ENCODE measurements at places on chromosomes 6 and 20. TPM values are rescaled to one million over a fixed set of nuclear protein-coding genes. Genes with fewer than 3 reads are reported as not detected.

The HCRTR2 gene
- total RNA-seq: not detected

The COL9A3 gene
- total RNA-seq: 2.1 TPM

GRCh38 chr6:135298455-135298854 is 117.3 kb downstream of the MYB start:
- DNase-seq: no peak

The VSX1 gene
- 0.33 TPM for total RNA-seq

GRCh38 chr20:11352041-11352440 is 565.7 kb upstream of the BTBD3 start:
- no peak for DNase-seq

DNA sequence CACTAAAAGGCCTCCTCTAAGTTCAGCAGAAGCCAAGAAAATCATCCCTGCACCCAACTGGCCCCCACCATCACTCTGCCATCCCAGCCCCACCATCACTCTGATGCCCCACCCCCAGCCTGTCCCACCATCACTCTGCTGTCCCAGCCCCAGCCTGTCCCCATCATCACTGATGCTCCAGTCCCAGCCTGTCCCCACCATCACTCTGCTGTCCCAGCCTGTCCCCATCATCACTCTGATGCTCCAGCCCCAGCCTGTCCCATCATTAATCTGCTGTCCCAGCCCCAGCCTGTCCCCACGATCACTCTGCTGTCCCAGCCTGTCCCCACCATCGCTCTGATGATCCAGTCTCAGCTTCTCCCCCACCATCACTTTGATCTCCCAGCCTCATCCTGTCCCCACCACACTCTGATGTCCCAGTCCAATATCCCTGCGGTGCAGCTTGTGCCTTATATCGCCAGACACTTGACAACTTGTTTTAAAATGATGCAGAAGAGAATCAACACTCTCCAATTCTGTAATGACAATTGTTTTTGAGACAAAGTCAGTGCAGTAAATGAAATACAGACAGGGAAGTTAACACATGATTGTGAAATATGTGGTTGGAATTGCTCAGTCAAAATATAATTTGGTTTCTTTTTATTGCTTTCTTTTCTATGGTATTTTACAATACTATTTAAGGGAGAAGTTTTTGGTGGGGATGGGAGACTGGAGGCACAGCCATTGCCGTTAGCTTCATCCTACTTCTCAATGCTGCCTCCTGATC is 100.8 kb downstream of the TNFAIP3 start:
- no peak for DNase-seq

GRCh38 chr20:32019563-32020463 is 9.6 kb downstream of the CCM2L start:
- no peak for DNase-seq

The SPAG4 gene
- total RNA-seq: 2.3 TPM

DNA sequence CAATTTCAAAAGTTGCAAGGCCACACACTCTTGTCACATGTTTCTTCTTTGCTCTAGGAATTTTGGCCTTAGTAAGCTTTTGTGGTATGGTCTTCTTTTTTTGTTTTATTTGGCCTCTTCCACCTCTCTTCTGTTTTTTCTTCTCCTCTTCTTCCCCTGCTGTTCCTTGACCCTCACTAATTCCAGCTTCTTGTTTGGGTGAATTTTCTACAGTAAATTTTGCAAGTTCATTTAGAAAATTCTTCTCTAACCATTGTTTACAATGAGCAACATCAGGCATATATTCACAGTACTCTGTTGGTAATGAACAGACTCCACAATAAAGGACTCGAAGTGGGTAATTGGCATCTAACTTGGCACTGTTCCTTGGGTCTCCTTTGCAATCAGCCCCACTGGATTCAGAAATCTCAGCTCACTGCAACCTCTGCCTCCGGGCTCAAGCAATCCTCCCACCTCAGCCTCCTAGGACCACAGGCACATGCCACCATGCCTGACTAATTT is 5.0 kb downstream of the ASIP start:
- DNase-seq: no peak

The GPLD1 gene
- total RNA-seq: 0.71 TPM

DNA sequence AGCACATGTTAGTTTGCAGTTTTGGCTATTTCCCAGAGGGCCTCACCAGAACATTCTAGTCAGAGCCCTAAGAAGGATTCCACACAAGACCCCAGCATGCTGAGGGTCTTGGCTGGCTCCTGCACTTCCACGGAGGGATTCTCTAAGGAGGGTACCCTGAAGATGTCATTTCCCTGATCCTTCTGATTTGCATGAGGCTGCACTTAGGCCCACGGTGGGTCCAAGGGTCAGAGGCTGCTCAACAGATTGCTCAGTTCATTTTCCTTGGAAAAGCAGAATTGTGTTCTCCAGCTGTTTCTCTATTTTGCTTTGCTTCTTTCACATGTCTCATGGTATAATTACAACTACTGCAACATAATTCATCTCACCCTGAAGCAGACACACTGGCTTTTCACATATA is 22.2 kb downstream of the PREP start:
- DNase-seq: no peak

The TXLNB gene
- total RNA-seq: 137 TPM

DNA sequence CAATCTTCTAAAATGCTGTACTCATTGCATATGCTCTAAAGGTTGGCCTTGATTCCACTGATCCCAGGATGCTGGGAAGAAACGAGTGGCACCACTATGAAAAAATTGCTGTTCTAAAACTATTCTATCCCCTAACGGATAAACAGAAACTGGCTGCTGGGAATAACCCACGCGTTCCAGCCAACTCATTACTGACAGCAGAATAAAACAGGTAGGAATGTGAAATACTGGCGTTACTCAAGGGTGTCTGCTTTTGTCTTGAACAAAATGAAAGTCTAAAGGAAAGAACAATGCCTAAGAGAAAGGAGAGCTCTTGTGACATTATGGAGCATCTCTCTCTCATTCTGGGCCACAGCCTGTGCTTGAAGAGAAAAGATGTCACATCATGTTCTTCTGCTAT is 26.1 kb downstream of the GPR63 start:
- no peak for DNase-seq

- DNase-seq: peak; percentile 52
Measured at GRCh38 chr6:14713008-14713960, 532.6 kb upstream of the JARID2 start.

GRCh38 chr6:129267028-129267427 is 384.1 kb downstream of the LAMA2 start:
- DNase-seq: no peak

The SGK2 gene
- total RNA-seq: 0.30 TPM

DNA sequence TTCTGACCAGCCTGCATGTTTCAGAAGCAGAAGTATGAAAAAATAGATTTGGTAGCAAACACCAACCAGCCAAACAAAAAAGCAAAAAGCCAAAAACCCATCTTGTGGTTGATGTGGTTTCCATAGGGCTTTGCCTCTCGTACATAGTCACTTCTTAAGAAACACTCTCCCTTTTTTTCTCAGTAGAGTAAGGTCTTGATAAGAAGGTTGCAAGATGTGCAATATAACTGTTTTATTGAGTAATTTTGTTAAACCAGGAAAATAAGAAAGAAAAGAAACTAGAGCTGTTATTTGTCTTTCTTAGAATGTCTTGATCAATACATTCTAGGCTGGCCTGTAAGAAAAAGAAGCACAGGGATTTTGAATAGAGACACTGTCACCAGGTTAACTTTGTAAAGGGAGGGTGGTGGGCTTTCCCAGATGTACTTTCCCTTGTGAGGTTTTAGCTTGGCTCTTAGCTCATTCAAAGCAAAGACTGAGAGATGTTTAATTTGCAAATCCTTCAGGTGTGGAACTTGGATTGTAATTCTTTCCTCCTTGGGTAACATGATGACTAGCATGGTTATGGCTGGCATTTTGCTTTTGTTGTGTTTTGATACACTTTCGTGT is 49.7 kb downstream of the AKAP12 start:
- DNase-seq: no peak

The XRN2 gene
- total RNA-seq: 33.7 TPM

The SMPD2 gene
- total RNA-seq: 3.5 TPM

GRCh38 chr6:146892613-146893401 is 294.0 kb downstream of the ADGB start:
- no peak for DNase-seq

DNA sequence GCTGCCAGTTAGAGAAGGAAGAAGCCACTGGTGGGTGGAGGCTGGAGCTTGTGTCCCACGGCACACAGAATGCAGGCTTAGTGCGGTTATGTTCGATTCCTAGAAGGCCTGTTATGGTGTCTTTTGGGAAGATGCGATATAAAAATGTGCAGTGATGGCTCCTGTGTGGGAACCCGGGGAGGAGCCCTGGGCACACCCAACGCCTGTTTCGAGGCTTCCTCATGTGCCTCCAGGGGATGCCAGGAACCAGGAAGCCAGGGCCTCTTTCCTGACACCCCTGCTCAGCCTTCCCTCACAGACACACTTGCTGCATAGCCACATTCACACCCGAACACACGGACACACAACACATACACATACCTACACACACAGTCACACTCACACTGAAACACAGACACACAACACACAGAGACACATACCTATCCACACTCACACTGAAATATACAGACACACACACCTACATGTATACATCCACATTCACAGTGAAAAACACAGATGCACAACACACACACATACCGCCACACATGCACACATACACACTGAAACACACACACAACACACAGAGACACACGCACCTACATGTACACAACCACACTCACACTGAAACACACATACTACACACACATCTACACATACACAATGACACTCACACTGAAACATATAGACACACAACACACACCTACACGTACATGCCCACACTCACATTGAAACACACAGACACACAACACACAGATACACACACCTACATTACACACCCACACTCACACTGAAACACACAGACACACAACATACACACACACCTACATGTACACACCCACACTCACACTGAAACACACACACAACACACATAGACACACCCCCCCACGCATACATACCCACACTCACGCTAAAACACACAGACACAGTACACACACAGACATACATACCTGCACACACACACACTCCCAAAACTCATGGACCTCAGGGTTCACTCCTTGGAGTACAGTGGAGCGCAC is 1.2 kb upstream of the CST11 start:
- no peak for DNase-seq

DNA sequence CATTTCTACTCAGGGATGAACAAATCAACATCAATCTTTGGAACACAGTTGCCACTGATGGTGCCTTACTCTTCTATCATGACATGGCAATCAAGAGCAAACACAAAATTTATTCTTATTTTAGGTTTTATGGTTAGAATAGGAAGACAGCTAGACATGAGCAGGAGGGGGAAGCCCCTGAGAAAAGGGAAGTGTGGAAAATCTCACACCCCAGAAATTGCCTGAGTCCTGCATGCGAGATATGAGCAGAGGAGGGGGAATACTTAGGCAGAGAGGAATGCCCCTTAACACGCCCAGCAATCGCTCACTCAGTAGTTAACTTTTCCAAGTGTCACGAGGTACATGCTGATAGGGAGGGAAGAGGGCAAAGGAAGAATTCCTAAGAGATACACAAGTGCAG is 79.3 kb downstream of the PLG start:
- no peak for DNase-seq

DNA sequence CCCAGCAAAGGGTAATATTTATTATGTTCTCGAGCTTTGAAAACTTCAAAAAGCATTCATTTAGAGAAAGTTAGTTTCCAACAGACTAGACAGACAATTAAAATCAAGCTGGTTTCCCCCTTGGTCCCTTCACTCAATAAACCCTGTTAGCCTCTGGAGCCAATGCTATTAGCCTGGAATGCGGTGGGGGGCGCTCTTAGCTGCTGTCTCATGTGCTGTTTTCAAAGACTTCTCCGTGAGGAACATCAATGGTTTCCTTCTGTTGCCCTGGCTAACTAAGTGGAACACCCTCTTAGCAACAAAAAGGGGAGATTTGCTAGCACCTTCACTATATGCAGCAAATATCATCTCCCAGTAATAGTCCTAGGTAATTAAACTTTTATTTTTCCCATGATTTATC is 86.4 kb downstream of the LY86 start:
- DNase-seq: no peak

The MUC21 gene
- not detected for total RNA-seq

GRCh38 chr20:47338131-47338628 is 18.3 kb downstream of the ZMYND8 start:
- peak; percentile 57 for DNase-seq

GRCh38 chr6:18424201-18424600 is 37.1 kb downstream of the RNF144B start:
- DNase-seq: no peak

The PIGT gene
- total RNA-seq: 126 TPM

GRCh38 chr6:107305391-107305790 is 154.0 kb downstream of the PDSS2 start:
- DNase-seq: no peak

GRCh38 chr6:20891161-20891560 is 356.9 kb downstream of the CDKAL1 start:
- no peak for DNase-seq

- DNase-seq: no peak
Measured at GRCh38 chr6:63529498-63529897, 42.8 kb upstream of the LOC128125822 start.

The IMPG1 gene
- not detected for total RNA-seq

DNA sequence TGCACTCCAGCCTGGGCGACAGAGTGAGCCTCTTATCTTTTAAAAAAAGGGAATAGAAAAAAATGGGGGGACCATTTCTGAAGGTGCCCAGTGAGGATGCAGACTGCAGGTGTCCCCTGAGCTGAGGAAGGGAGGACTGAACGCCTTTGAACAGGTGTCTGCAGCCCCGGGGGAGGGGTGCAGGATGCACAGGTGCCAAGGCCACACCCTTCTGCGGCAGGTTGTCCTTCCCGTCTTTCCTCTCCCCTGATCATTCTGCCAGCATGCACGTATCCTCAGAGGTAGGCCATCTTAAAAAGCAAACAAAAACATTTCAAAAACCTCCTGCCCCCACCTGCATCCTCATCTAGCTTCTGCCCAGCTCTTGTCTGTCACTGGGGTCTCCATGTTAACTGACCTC is 101.3 kb downstream of the MTHFD1L start:
- DNase-seq: no peak

GRCh38 chr6:21885532-21886114 is 292.1 kb downstream of the SOX4 start:
- peak; percentile 48 for DNase-seq

DNA sequence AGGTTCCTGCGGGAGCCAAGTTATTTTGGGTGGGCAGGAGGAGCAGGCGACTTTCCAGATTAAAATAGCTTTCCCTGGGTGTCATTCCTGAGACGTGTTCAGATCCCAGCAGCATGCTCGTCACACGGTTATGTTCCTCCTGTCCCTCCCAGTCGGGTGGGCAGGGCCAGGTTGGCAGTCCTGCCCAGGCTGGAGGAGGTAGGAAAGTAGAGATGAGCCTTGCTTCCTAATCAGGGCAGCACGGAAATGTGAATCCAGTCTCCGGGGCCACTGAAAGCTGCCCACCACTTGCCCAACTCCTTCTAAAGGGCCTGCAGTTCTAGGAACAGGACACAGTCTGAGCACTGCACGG is 137.0 kb downstream of the MRPL14 start:
- DNase-seq: peak; percentile 54

- no peak for DNase-seq
Measured at GRCh38 chr20:3077618-3078134, 6.3 kb downstream of the OXT start.

GRCh38 chr20:47809161-47809960 is 24.1 kb upstream of the SULF2 start:
- DNase-seq: no peak
